ENCODE measurements at places on chromosomes 12 and 14.

- no peak for DNase-seq
These were observed 28.3 kb upstream of the DIO2 start for GRCh38 chr14:80239631-80240030.

- no peak for DNase-seq
These were observed 4.4 kb upstream of the AMIGO2 start for GRCh38 chr12:47084172-47084571.

DNA sequence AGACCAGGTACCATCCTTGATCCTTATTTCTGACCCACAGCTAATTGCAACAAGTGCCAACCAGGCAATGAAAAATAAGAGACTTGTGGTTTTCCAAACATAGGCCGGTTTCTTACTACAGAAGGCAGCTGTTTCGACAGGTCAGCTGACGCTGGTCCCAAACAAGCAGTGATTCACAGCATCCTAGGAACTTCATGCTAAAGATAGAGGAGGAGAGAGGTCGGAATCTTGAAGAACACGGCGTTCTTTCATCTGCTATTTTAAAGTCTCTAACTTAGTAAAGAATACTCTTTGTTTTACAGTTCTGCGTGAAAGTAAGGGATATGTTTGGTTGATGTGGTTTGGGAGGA is 28.1 kb upstream of the ADGRD1 start:
- DNase-seq: no peak

GRCh38 chr14:75518625-75519024 is 3.6 kb upstream of the BATF start:
- no peak for DNase-seq

DNA sequence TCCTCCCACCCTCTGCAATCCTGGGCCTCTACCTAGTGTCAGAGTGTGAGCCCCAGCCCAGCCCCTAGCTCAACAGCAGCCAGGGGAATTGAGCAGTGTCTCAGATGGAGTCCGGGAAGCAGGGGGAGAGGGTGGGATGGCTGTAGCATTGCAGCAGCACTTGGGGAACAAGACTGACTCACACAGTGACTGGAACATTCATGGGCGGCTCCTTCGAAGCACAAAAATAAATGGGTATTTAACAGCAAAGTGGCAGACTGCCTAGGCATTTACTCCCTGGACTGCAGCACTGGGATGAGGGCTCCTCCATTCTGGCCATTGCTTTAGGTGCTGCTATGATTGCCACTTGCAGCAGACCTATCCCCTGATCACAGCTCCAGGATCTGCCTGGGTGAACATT is 46.0 kb upstream of the STK38L start:
- no peak for DNase-seq

DNA sequence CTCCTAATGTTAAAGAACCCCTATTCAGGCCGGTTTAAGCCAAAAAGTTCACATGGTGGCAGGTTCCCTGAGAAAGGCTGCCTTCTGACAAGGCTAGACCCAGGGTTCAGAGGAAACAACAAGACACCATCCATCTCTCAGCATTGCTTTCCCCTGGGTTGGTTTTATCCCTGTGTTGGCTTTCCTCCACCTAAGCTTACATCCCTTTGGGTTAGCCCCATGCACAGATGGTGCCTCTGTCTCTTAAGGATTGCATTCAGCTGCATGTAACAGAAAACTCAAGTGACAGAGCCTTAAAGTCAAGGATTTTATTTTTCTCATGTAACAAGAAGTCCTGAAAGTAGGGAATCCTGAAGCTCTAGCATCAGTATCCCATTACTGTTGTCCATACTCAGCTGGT is 42.8 kb upstream of the RIN3 start:
- no peak for DNase-seq

DNA sequence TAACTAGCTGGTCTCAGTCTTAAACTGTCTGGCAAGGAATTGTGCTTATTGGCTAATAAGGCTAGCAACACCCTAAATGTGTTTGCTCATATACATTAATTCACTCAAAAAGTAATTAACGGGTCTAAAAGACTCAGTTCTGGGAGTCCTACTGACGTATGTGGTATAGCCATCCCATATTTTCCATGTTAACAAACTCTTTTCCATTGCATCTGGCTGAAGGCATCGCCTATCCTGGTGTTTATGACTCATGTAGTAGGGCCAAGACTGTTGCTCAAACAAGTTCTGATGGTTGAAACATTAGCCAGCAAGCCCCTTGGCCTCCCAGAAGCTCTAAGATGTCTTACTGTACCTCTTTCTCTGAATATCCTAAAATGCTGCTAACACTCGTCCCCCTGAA is 98.5 kb downstream of the PHLDA1 start:
- DNase-seq: no peak

DNA sequence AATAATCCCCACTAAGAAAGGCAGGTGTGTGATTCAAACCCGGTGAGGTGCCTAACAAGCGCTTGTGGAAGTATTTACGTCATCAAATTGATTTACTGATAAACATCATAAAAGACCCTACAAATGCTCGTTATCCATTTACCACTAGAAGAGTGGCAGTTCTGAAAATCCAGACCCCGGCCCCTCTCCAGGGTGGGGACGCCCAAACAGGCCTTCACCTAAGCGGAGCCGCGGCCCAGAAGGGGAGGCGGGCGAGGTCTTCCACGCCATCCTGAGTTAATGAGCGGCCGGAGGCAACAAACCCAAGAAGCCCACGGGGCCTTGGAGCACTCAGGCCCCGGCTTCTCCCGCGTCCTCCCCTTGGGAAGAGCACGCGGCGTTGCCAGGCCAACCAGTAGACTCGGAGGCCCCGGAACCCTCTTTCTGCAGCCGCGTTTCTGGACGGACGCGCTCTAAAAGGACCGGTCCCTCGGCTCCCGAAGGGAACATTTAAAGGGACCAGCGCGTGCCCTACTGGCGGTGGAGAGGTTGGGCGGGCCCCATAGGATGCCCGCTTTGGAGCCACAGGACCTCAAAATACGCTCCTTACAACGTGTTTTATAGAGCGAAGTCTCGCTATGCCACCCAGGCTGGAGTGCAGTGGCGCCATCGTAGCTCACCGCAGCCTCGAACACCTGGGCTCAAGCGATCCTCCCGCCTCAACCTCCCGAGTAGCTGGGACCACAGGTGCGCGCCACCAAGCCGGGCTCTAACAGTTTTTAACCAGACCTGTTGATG is 3.5 kb downstream of the PTPN21 start:
- DNase-seq: peak; percentile 59

DNA sequence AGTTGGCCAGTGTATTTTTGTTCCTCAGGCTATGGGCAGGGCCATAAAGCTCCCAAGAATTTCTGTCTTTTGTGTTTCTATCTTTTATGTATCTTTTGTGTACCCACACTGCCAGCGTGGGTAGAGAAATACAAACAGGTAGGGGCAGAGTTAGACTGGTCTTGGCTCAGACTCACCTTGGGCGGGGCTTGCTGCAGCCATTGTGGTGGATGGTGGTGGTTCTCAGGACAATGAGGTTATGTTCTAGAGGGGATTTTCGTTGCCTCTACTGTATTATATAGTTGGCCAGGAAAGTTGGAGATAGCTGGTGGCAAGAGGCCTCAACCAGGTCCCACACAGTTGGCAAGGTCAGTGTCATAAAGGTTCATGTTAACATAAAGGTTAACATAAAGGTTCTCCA is 977.5 kb upstream of the LRFN5 start:
- no peak for DNase-seq

GRCh38 chr14:25150934-25151790 is 101.2 kb upstream of the STXBP6 start:
- DNase-seq: no peak

GRCh38 chr14:36934304-36934703 is 238.1 kb downstream of the SLC25A21 start:
- DNase-seq: no peak

- DNase-seq: no peak
These were observed 7.6 kb downstream of the ITPK1 start for GRCh38 chr14:93108105-93108504.

DNA sequence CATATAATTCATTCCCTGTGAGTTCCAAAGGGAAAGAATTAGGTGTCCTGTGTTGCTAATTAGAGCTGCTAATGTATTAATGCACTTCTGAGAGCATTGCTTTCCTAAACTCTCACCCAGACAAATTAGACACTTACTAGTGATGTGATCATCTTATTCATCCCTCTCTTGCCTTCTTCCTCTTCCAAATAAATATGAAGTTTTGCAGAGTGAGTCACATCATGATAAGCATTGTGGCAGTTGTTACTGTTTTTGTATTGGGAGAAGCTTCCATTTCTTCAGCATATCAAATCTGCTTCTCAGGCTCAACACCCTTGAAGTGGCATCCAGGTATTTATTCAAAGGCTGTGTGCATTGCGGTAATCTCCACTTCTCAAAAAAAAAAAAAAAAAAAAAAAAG is 37.3 kb upstream of the E2F7 start:
- DNase-seq: no peak

All from progenitor cell of endocrine pancreas (in vitro differentiated cells).